ENCODE measurements at places on chromosomes 2 and 18.

DNA sequence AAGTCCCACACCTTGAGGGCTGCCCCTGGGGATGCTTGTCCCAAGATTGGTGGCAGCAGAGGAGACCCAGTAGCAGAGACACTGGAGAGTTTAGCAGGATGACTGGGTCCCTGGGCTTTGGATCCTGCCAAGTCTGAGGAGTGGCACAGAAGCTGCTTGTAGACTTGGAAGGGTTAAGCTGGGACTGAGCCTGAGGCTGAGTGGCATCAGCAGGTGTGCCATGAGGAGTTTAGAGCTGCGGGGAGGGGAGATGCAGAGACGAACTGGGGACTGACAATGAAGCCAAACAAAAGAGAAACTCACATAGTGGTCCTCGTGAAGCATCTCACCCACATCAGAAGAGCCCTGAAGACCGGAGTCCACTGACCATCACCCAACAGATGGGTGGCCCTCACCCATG lies 329.7 kb upstream of the KLHL29 start:
- DNase-seq, result no peak

- no peak for DNase-seq
Observed at GRCh38 chr2:3280197-3280596, 97.4 kb downstream of the EIPR1 start.

DNA sequence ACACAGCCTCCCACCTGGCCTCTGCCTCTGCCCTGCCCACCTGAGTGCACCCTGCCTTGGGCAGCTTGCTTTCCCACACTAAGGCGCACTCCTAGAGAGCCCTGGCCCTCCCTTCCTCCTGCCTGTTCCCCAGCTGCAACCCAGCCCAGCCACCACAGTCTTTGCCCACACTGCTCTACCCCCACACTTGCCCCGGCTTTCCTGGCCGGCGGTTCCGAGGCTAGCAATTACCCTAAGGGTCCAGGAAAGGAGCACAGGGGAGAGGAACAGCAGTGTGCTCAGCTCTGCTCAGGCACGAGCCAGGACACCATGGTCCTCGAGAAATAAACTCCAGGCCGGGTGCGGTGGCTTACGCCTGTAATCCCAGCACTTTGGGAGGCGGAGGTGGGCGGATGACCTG lies 237.8 kb upstream of the RAB6C start:
- DNase-seq, result no peak

GRCh38 chr2:128821010-128821409 lies 502.3 kb upstream of the HS6ST1 start:
- DNase-seq, result no peak

DNA sequence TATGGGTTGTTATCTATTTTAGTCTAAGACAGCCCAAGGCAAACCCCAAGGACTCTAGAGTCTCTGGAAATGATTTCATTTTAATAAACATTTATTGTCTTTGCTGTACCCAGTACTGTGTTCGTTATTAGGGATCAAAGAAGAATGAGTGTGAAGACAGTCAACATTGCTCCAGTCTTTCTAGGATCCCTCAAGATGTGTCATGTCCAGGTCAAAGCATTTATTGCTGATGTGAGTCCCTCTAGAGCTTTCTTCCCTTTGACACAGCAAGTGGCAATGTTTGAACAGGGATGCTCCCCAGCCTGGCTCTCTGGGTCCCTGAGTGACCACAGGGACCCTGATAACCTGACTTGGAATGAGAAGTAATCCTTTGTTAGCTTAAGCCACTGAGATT lies 123.1 kb upstream of the STK17B start:
- DNase-seq, result no peak

GRCh38 chr2:51667679-51668078 lies 635.7 kb upstream of the NRXN1 start:
- DNase-seq, result no peak

- DNase-seq, result no peak
Observed at GRCh38 chr18:323253-323622, 55.4 kb upstream of the THOC1 start.

DNA sequence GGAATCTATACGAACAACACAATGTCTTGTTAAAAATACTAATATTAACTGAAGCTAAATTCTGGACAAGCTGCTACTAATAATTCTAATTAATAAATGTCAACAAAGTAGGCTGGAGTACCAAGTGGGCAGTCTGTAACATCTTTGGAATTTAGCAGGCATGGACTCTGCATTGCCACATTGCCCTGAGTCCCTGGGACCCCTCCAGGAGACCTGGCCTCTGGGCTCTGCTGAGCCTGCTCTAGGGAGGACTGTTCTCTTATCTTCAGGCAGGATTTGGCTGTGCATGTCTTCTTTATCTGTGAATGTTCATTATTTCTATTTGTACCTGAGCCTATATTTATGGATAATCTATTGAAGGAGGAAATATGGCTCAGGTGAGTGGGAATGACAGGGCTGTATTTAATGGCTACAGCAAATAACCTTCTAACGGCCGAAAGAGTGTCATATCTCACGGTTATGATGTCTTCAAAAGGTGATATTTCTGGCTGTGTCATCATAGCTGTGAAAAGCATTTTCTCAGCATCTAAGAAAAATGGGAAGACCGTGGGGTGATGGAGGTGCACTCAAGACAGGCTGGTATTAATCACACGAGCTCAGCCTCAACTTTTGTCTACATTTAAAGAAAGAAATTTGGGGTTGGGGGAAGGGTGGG lies 28.6 kb upstream of the SETBP1 start:
- DNase-seq, result no peak

- DNase-seq, result peak; percentile 62
Observed at GRCh38 chr2:178397002-178397605, 53.9 kb downstream of the PRKRA start.

DNA sequence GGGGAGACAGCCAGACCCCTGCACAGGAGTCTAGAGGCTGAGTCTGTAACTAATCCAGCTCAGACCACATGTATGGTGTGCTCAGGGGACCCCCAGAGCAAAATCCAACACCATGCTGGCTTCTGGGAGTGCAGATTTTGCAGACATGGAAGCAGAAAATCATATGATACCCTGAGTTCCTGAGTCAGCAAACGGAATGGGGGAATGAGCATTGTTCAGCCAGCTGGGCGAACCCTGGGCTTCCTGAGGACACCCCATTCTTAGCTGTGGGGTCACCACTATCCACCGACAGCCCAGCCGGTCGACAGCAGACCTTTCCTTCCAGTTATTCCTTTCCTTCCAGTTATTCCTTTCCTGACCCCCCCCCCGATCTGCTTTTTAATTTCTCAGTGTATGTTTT lies 322.9 kb downstream of the GBX2 start:
- no peak for DNase-seq

DNA sequence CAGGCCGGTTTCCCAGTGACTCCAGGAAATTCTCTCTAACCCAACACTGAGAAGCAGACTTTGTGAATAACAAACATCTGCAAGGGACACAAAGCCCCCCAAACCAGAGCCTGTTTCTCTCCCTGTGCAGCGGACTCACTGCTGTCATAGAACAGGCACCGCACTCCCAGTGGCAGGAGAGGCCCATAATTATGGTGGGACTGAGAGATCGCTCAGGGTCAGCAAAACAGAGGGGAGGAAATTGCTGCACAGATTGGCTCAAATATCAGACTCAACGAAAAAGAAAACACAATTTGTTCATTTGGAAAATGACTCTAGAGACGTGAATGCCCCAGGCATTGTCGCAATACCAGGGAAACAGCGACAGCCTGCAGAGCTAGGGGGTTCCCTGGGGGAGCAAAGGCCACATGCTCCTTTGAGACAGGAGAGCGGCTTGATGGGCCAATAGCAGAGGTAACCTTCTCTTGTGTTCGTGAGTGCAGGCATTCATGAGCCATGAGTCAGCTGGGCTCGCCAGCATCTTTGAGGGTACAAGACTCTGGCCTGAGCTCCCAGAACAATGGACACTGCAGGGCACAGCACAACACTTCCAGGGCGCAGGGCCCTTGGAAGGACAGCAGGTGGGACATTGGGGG lies 143.3 kb upstream of the KLHL29 start:
- peak; percentile 40 for DNase-seq

- DNase-seq, result no peak
Observed at GRCh38 chr2:240426845-240427721, 8.4 kb upstream of the GPC1 start.

DNA sequence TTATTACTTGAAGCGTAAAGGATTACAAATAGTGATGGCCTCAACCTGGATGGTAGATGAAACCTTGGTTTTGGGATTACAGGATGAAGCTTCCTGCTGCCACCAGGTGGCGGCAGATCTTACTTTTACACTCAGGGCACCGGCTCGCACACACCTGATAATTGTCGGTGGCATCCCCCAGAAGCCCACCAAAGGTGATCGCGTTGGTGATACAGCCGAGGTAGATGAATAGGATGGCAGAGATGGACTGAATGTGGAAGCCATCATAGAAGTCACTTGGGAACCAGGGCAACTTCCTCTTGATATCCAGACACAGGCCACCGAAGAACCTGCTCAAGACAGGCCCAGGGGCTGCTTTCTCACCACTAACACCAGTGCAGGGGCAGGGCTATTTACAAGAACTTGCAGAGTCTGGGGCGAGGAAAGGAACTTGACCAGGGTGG lies 51.8 kb downstream of the MTHFD2 start:
- DNase-seq, result peak; percentile 22

- DNase-seq, result no peak
Observed at GRCh38 chr2:182666674-182667314, 49.3 kb upstream of the DNAJC10 start.

DNA sequence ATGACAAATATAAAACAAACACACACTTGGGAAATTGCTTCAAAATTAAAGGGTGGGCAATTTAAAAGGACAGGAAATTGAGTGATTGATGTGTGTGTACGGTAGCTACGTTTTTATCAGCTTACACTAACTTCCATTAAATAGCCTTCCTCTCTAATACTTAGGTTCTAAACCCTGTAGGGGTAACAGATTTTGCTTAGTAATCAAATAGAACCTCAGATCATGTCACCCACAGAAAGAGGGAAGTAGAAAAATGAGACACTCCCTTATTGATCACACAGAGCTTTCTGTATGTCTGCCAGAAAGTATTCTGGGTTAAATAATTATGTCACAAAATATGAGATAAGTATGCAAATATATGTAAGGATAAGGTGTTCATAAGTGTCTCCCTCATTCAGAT lies 93.3 kb downstream of the ICA1L start:
- DNase-seq, result no peak

GRCh38 chr18:62126737-62127136 lies 60.1 kb downstream of the PIGN start:
- no peak for DNase-seq

- no peak for DNase-seq
Observed at GRCh38 chr2:36369163-36369562, 13.6 kb downstream of the CRIM1 start.

GRCh38 chr2:239640676-239641578 lies 240.1 kb upstream of the HDAC4 start:
- no peak for DNase-seq

GRCh38 chr2:179253226-179253625 lies 11.4 kb downstream of the SESTD1 start:
- DNase-seq, result no peak

DNA sequence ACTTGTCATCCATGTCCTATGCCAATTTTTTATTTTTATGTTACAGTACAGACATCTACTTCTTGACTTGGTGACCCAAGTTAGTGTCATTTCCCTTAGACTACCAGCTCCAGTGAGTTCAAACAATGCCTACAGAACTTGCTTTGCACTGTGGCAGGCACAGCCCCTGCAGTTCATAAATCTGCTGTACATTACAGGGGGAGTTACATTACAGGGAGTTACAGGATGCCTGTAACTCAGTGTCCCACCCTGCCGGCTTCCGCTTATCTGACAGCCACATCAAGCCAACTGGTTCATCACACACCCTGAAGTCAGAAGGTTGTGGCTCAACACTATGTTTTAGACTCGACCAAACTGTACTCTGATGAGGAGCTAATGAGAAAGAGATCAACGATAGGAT lies 7.8 kb upstream of the NPAS2 start:
- no peak for DNase-seq

GRCh38 chr18:53639687-53640086 lies 584.8 kb downstream of the MBD2 start:
- DNase-seq, result no peak

DNA sequence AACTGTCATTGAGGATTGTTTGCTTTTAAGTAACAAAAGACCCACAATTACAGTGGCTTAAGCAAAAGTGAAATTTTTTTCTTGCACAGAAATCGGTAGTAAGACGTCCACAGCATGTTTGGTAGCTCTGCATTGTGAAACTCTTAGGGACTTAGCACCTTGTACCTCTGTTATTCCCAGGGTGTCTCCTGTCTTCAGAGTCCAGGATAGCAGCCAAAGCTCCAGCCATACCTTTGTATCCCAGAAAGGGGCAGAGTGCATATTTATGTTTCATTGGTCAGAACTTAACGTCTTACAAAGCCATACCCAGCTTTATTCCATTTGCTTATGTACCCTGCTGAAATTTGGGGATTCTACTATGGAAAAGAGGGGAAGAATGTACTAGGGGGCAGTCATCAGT lies 32.8 kb downstream of the RMND5A start:
- DNase-seq, result no peak

- DNase-seq, result no peak
Observed at GRCh38 chr2:133986081-133986837, 267.6 kb upstream of the MGAT5 start.

- DNase-seq, result no peak
Observed at GRCh38 chr18:8478166-8478967, 130.9 kb upstream of the RAB12 start.

GRCh38 chr2:20692081-20692480 lies 25.1 kb downstream of the GDF7 start:
- no peak for DNase-seq

Data from NCI-H2227 treated with DMSO at 0.1 percent for 48 hours (cell line).